CD4-positive, alpha-beta T cell treated with Interferon gamma for 1 hour (primary cell): ENCODE measurements at places on chromosomes 6 and 20.

DNA sequence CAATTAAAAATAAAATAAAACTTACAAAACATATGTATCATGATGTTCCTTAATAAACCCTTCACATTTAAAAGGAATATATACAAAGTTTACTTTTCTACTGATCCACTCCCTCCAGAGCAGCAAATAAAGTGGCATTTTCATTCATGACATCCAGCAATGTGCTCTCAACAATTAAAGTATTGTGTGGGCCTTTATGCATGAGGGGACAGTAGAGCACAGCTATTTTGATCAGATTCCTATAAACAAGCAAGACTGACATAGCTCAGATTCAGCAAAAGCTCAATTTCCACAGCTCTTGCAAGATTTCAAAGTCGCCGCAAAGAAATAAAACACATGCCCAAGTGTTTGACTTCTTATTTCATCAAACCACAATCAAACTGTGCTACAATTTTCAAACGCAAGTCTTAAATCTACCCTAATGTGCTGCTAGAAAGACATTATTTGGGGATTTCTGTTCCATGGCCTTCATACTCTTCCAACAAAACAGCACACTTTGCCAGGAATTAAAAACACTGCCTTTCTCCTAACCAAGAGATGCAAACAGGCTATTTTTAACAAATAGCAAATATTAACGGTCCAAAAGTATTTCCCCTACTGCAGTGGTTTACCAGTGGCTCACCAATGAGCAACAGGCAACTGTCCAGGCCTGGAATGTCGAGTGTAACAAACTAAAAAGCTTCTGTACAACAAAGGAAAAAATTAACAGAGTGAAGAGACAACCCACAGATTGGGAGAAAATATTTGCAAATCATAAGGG is 52.3 kb downstream of the MBOAT1 start:
- DNase-seq = no peak

GRCh38 chr6:5096482-5096881 is 11.3 kb downstream of the PPP1R3G start:
- DNase-seq = no peak

- no peak for DNase-seq
Observed at GRCh38 chr6:29814379-29815117, 13.1 kb upstream of the HLA-G start.

- DNase-seq = no peak
Observed at GRCh38 chr6:15363164-15363522, 117.3 kb downstream of the JARID2 start.

GRCh38 chr20:41938353-41938752 is 320.2 kb upstream of the CHD6 start:
- no peak for DNase-seq
